Sigmoid colon (tissue), 7 donors: ENCODE measurements at places on chromosomes 5 and 9. TPM values are rescaled to one million over a fixed set of nuclear protein-coding genes. Genes with fewer than 3 reads are reported as not detected.

DNA sequence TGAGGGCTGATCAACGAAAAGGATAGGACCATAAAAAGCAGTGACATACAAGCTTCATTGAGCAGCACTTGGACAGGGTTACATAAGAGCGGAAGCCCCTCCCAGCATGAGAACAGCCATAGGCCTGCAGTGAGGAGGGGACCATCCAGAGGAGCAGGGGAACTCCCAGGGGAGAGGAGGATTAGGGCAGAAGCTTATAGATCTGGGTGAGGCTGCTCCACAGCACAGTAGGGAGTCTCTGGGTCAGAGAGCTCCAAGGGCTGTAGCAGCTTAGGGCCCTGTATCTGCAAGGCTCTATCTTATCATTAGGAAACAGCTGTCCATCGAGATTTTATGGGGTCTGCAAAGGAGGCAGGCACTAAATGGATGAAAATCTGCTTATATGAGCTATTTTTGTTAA is 186.6 kb downstream of the DOCK8 start:
- H3K4me1 ChIP-seq: no peaks in the 10 kb centered on the region
- no peak for DNase-seq
- H3K4me3 ChIP-seq: no peak overlapping the region
- H3K27ac ChIP-seq: no peak overlapping the region

DNA sequence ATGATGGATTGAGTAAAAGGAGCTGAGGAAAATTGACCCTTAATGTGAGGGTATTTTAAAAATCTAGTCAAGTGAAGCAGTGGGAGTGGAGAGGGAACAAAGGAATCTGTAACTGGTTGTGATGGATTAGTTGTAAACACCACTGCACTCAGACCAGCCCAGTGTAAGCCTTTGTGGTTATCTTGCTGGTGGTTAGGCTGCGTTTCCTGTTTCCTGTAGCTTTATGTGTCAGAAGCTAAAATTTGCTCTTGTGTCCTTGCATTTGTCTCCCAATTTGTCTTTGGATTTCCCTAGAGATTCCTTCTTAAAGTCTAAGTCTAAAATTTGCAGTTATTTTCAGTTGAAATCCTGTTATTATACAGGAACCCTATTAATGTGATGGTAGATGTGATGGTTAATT is 6.3 kb downstream of the IFNA21 start:
- H3K4me1 ChIP-seq: no peaks in the 10 kb centered on the region
- no peak for DNase-seq
- H3K4me3 ChIP-seq: no peak overlapping the region
- no peaks in the 10 kb centered on the region for H3K36me3 ChIP-seq

- H3K27me3 ChIP-seq: no peaks in the 10 kb centered on the region
- H3K36me3 ChIP-seq: no peaks in the 10 kb centered on the region
- no peak overlapping the region for H3K4me3 ChIP-seq
- peak; percentile 85 for DNase-seq
These were observed 4.8 kb upstream of the SARDH start for GRCh38 chr9:133742849-133743444.

Gene CNTFR
- polyA plus RNA-seq: 4.2 TPM

Gene NTNG2
- polyA plus RNA-seq: 0.50 TPM
